Nephron progenitor cell (in vitro differentiated cells): ENCODE measurements at places on chromosomes 1 and 21.

- peaks cover 10% of the 10 kb centered on the region for H3K4me1 ChIP-seq
- H3K27me3 ChIP-seq = peaks cover 93% of the 10 kb centered on the region
- no peak overlapping the region for H3K27ac ChIP-seq
- peaks cover 3% of the 10 kb centered on the region for H3K36me3 ChIP-seq
- DNase-seq = no peak
These were observed 1.6 kb upstream of the KDF1 start for GRCh38 chr1:26961826-26962225.

GRCh38 chr1:17668195-17668594 is 86.9 kb upstream of the ACTL8 start:
- H3K27ac ChIP-seq = peak overlapping the region; percentile 94
- H3K27me3 ChIP-seq = peaks cover 3% of the 10 kb centered on the region
- peaks cover 34% of the 10 kb centered on the region for H3K4me1 ChIP-seq

- peaks cover 26% of the 10 kb centered on the region for H3K36me3 ChIP-seq
- H3K27ac ChIP-seq = peak overlapping the region; percentile 33
- peaks cover 63% of the 10 kb centered on the region for H3K4me1 ChIP-seq
- no peak for DNase-seq
These were observed 11.8 kb downstream of the TPM3 start for GRCh38 chr1:154179946-154180687.

GRCh38 chr1:73356485-73356884 is 841.5 kb downstream of the LRRIQ3 start:
- H3K27me3 ChIP-seq = no peaks in the 10 kb centered on the region
- H3K4me1 ChIP-seq = no peaks in the 10 kb centered on the region
- no peak for DNase-seq
- no peak overlapping the region for H3K27ac ChIP-seq

GRCh38 chr1:16402742-16403141 is 34.5 kb downstream of the SPATA21 start:
- peaks cover 3% of the 10 kb centered on the region for H3K27me3 ChIP-seq
- peak overlapping the region; percentile 61 for H3K27ac ChIP-seq
- peaks cover 10% of the 10 kb centered on the region for H3K4me1 ChIP-seq
- no peak for DNase-seq
- no peak overlapping the region for H3K4me3 ChIP-seq
- H3K36me3 ChIP-seq = peaks cover 8% of the 10 kb centered on the region

- H3K36me3 ChIP-seq = no peaks in the 10 kb centered on the region
- H3K27me3 ChIP-seq = peaks cover 45% of the 10 kb centered on the region
- peak overlapping the region; percentile 91 for H3K27ac ChIP-seq
- no peak for DNase-seq
These were observed 16.5 kb downstream of the NES start for GRCh38 chr1:156660752-156661112.

DNA sequence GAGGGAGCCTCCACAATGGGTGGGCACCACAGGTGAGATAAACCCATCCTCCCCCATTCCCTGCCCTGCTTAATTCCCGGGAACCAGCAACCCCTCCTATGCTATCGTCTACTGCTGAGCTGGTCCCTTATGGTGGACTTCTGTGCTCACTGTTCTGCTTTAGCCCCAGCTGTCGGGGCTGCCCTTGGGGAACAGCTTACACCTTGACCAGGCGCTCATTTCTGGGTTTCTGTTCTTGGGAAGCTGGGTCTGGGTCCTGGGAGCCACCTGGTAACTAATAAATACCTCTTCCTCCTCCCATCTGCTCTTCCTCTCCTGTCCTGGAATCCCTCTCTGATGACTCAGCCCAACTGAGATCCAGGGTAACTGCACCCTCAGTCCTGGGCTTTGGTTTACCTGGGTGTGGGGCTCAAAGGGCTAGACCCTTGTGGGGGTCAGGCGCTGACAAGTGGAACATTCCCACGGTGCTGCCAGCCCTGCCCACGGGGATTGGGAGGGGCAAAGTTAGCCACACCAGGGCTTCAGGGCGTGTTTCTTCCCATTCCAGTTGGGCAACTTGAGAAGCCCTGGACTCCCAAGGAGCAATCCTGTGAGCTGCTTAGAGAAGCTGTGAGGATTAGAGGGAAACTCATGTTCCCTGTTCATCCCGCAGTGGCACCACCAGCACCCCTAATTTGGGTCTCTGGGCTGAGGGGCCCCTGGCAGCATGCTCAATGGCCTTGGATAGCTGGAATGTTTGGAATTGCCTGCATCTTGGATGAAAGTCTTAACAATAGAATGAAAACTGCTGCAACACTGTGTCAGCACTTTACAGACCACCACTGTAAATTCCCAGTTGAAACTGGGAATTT is 1.6 kb downstream of the PCAT6 start:
- peaks cover 50% of the 10 kb centered on the region for H3K27me3 ChIP-seq
- peak overlapping the region; percentile 71 for H3K27ac ChIP-seq
- H3K4me3 ChIP-seq = peak overlapping the region; percentile 90

DNA sequence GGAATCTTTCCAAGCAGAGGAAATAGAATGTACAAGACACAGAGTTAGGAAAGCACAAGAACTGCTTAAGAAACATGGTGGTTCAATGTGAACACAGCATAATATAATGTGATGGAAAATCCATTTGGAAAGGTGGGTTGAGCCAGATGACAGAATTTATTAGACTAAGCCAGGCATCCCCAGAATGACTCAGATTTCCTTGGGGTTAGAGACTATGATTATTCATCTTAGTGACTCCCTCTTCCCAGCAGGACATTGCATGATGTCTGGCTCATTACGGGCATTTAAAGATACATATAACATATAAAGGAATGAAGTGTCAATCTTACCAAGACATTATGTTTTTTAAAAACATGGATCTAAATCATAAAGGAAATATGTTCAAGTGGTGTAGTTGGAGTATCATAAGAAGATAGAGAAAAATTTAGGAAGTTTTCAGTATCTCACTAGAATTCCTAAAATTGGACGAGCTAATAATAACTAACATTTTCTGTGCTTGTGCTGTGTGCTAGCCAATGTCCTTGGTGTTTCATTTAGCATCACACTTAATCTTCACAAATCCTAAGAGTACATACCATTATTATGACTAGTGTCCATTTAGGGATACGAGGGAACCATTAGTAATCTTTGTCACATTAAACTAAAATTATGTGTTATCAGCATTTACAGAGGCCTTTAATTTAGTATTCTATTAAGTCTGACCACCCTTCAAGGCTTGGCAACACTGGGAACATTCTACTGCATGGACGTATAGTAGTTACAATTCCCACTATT is 41.0 kb upstream of the ST6GALNAC5 start:
- H3K4me3 ChIP-seq = no peak overlapping the region
- DNase-seq = no peak
- H3K27me3 ChIP-seq = peaks cover under 1% of the 10 kb centered on the region

GRCh38 chr21:36499578-36500471 is 19.9 kb upstream of the CLDN14 start:
- no peaks in the 10 kb centered on the region for H3K36me3 ChIP-seq
- peaks cover 29% of the 10 kb centered on the region for H3K4me1 ChIP-seq
- H3K4me3 ChIP-seq = no peak overlapping the region
- no peak overlapping the region for H3K27ac ChIP-seq
- DNase-seq = no peak

DNA sequence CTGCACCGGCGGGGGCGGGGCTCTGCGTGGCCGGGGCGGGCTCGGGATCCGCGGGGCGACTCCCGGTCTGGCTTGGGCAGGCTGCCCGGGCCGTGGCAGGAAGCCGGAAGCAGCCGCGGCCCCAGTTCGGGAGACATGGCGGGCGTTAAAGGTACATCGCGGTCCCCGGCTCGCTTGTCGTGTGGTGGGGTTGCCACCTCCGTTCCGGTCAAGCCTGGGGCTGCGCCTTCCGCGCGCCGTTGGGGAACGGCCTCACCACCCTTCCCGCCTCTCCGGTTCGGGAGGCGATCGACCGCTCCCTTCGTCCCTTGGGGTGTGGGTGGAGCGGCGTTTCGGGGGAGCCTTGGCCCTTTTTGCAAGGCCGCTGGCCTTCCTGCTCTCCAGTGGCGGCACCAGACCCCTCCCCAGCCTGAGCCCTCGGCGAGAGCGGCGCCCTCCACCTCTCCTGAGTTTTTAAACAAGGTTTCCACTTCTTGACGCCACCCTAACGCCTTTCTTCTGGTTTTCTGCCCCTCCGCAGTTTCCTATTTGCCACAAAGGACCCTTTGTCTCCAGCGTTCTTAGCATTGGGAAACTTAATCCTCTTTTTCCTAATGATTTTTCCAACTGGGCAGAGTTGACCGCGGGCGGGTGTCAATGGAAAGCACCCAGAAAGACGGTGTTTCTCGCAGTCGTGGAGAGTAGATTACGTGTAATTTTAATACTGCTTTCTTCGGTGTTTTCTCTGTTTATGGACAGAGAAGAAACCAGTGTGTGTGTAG is at the start of the genes LEPR and LEPROT:
TSS of gene LEPR (plus strand) at position 79 of the 761 bp plus-strand sequence. CDS start 144,898 bp downstream, outside the sequence.
TSS of gene LEPROT (plus strand) at position 79 of the 761 bp plus-strand sequence. CDS start at position 136, 57 bp downstream.
- peak within 1 kb of the TSS; percentile 97 for H3K27ac ChIP-seq
- peaks cover 14% of the 10 kb centered on the region for H3K4me1 ChIP-seq
- H3K4me3 ChIP-seq = peak within 1 kb of the TSS; percentile 92
- H3K36me3 ChIP-seq = peaks cover 19% of the 10 kb centered on the region
- H3K27me3 ChIP-seq = peaks cover 14% of the 10 kb centered on the region

DNA sequence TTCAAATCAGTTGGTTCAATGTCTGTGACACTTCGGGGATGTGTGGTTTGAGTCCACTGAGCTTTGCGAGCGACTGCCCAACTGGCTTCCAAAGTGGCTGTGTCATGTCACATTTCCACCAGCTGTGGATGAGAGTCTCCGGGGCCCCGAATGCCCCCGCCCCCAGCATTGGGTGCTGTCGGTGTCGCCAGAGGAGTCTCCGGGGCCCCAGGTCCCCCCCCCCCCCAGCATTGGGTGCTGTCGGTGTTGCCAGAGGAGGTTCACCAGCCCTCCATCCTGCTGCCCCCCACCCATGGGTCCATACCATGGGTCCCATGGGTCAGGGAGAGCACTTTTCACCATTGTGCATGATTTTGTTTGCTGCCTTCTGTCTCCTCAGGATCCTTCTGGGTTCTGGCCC is 9.0 kb upstream of the SMYD3 start:
- H3K4me3 ChIP-seq = no peak overlapping the region
- no peak overlapping the region for H3K27ac ChIP-seq
- DNase-seq = no peak
- peaks cover 10% of the 10 kb centered on the region for H3K27me3 ChIP-seq
- no peaks in the 10 kb centered on the region for H3K36me3 ChIP-seq
- no peaks in the 10 kb centered on the region for H3K4me1 ChIP-seq

DNA sequence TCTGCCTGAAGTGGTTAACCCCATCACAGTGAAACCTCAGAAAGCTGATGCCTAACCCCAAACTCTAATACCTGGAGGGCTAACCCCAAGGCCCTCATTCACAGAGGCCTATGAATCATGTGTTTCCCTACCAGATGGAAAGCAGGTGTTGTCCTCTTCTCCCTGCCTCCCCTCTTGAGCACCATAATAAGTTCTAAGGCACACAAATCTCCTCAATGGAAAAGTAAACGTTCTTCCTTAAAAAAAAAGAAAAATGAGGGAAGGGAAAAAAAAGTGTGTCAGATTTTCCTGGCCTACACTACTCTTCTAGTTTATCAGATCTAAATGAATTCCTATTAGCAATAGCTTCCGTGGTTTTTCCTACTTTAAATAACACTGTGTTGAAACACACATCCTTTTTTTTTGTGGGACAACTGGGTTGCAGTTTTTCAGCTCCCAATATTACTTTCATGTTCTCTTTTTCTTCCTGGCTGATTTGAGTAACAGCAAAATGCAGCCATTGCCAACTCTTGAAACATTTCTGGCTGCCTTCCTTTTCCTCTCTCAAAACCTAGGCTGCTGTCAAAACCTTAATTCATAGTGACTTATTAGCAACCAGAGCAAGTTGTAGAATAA is 43.2 kb downstream of the SLC44A3 start:
- H3K4me3 ChIP-seq = peak overlapping the region; percentile 67
- peak overlapping the region; percentile 94 for H3K27ac ChIP-seq
- H3K36me3 ChIP-seq = no peaks in the 10 kb centered on the region
- no peak for DNase-seq
- no peaks in the 10 kb centered on the region for H3K27me3 ChIP-seq

- H3K4me1 ChIP-seq = peaks cover 49% of the 10 kb centered on the region
- no peak for DNase-seq
- H3K27me3 ChIP-seq = no peaks in the 10 kb centered on the region
These were observed 245.6 kb downstream of the SIPA1L2 start for GRCh38 chr1:232384171-232384883.

DNA sequence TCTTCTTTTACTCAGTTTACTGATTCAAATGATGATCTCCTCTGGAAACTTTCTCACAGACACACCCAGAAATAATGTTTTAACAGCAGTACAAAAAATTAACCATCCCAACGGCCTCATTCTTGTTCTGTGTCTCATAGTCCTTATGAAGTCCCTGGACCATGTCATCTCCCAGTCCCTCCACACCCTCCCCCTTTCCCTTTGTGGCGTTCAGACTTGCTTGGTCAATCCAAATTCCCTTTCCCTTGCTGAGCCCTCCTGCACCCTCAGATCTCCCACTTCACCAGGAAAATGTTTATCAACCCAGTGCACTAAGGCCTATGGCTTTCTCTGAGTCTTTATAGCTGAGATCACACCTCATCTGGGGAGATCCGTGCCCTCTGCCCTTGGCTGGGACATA is 85.9 kb downstream of the CENPF start:
- no peak overlapping the region for H3K27ac ChIP-seq
- no peaks in the 10 kb centered on the region for H3K36me3 ChIP-seq
- H3K27me3 ChIP-seq = peaks cover 6% of the 10 kb centered on the region

DNA sequence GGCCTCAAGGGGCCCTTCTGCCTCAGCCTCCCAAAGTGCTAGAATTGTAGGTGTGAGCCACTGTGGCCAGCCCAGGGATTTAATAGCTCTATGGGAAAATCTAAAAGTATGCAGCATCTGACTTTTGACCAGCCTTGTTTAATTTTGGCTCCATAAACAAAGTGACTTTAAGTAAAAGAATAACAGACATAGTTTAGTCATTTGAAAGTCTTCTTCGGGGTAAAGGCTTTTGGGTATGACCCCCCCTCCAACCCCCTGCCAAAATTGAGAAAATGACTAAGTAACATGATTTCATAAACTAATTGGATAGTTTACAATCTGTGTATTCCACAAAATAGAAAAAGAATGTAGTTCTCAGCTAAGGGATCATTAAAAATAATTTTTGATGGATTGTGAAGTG is 17.0 kb downstream of the GPBP1L1 start:
- peaks cover 4% of the 10 kb centered on the region for H3K4me1 ChIP-seq
- no peak overlapping the region for H3K27ac ChIP-seq
- peaks cover 75% of the 10 kb centered on the region for H3K36me3 ChIP-seq

GRCh38 chr1:14677292-14677971 is 78.9 kb downstream of the KAZN start:
- no peaks in the 10 kb centered on the region for H3K27me3 ChIP-seq
- DNase-seq = no peak
- peaks cover 43% of the 10 kb centered on the region for H3K4me1 ChIP-seq
- H3K4me3 ChIP-seq = no peak overlapping the region
